GM12878 (cell line): ENCODE measurements at places on chromosomes 5 and 9. TPM values are rescaled to one million over a fixed set of nuclear protein-coding genes. Genes with fewer than 3 reads are reported as not detected.

- no peak for DNase-seq
Measured at GRCh38 chr9:130872912-130873503, 23.6 kb downstream of the QRFP start.

DNA sequence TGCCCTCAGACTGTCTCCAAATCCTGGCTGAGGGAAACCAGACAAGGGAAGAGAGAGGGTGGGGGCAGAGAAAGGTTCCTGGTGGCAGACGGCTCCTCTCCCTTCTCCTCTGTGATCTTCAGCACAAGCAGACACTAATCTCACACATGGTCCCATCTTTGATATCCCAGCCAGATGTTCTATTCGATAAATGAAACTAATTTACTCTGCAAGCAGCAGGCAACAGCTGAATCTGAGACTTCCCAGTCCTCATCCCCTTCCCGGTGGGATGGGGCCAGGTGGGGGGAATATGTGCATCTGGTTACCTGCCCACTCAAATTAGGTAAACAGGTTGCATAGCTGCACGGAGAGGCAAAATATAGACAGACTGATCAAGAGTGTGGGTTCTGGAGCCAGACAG, 208.9 kb upstream of the PANK3 start:
- no peak for DNase-seq

DNA sequence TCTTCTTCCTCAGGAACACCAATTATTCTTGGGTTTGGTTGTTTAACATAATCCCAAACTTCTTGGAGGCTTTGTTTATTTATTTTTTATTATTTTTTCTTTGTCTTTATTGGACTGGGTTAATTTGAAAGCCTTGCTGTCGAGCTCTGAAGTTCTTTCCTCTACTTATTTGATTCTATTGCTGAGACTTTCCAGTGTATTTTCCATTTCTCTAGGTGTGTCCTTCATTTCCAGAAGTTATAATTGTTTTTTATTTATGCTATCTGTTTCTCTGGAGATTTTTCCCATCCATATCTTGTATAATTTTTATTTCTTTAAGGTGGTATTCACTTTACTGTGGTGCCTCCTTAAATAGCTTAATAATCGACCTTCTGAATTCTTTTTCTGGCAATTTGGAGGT, 8.8 kb upstream of the RIOK2 start:
- no peak for DNase-seq

- no peak for DNase-seq
Measured at GRCh38 chr5:78627175-78627574, 21.4 kb downstream of the LHFPL2 start.

DNA sequence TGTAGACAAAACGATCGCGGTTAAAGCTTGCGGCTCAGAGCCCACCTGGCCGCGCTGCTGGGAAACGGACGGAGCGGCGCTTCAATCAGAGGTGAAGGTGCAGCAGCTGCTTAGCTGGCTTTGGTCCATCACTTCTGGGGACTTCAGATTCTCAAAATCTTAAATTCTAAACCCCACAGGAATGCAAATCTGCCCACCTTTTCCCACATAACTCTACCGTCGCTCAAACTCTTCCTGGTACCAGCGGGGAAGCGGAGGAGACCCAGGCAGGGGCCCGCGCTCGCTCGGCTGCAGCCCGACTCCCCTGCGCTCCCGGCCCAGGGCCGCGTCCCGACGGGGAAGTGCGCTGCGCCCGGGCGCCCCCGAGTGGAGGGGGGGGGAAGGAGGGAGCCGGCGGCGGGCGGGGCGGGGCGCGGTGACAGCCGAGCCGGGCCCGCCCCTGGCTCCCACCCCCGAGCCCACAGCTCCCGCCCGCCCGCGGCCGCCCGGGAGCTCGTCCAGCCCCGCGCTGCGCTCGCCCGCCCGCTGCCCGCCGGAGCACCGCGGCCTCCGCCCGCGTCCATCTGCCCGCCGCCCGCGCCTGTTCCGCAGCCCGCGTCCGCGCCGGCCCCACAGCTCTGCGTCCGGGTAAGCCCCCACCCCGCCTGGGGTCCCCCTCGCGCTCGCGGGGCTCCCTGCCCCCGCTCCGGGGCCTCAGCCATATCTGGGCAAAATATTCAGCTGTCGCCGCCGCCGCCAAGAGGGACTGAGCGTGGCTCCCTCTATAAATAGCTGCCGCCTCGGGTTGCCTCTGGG, at the start of gene TMOD1:
TMOD1 (plus strand) TSS at position 490 of the 795 bp plus-strand sequence. CDS start 22,523 bp downstream, outside the sequence.
- DNase-seq, result no peak

DNA sequence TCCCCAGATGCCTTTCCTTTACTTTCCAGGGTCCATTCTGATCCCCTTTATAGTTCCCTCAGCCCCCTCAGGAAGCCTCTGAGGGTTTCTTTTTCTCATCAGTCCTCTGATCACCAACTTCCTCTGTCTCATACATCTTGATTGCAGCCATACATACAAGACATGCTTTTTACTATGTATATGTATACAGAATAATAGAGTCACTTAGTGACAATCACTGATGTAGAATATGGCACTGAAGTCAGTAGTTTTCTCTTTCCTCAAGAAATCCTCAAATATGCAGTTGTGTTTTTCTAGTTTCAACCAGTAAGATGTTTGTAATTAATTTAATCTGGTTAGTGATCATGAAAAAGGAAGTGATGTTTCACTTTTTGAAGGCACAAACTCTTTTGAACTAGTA, 364.1 kb downstream of the MAN2A1 start:
- DNase-seq, result no peak

GRCh38 chr9:129242191-129242941, 64.3 kb upstream of the IER5L start:
- no peak for DNase-seq

- no peak for DNase-seq
Measured at GRCh38 chr5:99138911-99139310, 210.1 kb upstream of the CHD1 start.

DNA sequence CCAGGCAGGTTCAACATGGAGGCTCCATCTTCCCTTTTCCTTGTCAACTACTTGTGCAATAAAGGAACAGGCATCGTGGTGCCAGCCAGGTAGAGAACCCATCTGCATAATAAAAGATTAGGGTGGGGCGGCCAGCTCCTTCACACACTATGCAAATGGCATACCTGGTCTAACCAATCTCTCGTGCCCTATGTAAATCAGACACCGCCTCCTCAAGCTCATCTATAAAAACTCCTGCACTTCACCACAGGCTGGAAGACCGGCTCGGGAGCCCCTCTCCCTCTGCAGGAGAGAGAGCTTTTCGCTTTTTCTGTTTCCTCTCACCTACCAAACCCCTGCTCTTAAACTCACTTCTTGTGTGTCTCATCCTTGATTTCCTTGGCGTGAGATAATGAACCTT, 244.3 kb upstream of the PUM3 start:
- no peak for DNase-seq

Gene ELOVL7
- 0.95 and 1.1 TPM in 2 replicates for total RNA-seq

Gene HTR4
- not detected in 2 replicates for total RNA-seq

Gene ARAP3
- total RNA-seq, result 0.08 TPM in 2 replicates

Gene FAM78A
- 25.1 and 25.4 TPM in 2 replicates for total RNA-seq
